ENCODE measurements at places on chromosomes 7 and 10.

GRCh38 chr7:127900732-127901685 is 130.2 kb downstream of the LRRC4 start:
- no peak for DNase-seq

- no peak for DNase-seq
Measured at GRCh38 chr10:91590142-91590903, 42.5 kb downstream of the PPP1R3C start.

DNA sequence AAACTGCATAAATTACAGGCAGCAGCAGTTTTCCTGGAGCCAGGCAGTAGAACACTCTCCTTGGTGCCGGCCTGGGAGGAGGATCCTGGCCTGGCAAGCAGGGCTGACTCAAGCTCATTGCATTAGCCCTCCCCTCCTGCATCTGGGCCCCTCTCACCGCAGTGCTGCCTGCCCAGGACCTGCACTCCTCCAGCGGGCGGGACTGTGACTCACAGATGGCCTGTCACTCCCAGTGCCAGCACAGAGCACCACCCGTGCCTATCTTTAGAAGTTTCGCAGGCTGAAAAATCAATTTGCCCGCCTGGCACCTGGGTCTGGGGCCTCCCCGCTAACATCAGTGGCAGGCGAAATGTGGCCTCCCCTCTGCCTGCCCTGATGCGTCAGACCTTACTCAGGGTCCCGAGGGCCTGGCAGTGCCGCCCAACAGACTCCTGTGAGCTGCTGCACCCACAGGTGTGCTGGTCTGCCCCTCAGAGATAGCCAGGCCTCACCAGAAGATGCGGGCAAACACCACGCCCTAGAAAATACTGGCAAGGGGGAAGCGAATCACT is 123.8 kb downstream of the KCNMA1 start:
- peak; percentile 68 for DNase-seq

GRCh38 chr7:115721293-115722217 is 309.0 kb downstream of the TFEC start:
- no peak for DNase-seq

DNA sequence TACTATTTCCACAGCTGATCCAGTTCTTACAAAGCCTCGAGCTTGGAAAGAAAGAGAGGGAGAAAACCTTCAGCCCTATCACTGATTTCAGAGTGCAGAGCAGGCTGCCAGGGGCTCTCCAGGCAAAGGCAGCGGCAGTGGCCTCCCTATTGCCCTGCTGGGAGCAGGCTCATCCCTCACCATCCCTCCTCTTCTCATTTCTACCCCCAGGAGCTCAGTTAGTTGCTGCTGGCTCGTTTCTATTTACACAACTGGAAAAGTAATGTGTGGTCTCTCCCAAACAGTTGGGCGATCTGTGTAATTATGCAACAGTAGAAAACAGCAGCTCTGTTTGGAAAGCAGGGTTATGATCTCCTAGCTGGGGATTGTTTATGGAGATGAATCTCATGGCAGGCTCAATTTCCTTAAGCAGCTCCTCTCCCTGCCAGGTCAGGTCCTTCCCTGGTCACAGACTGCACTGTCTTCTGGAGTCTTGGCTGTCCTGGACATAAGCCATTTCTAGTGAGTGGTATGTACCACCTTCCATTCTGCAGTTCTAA is 28.7 kb upstream of the TNS3 start:
- DNase-seq = no peak

DNA sequence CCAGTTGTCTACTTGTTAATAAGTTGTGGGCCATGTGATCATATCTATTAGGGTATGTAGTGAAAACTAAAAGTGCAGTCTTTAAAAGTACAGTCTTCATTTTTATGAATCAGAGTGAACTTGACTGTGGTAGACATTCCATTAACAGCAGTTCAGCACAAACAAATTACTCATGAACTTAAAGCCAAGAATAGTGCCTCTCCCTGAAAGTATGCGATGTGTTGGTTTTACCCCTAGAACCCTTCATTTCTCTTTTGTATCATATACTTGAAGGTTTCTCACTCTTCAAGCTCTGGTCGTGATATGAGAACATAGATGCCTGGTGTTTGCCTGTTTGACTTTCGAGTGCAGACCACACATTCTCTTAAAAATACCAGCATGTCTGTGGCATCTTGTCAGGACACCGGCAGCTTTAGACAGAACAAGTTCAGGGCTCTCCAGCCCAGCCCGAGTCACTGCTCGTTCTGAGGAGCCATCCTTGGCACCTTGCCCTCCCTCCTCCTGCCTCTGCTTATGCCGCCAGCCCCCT is 159.3 kb downstream of the LCOR start:
- DNase-seq = no peak

GRCh38 chr10:58734116-58734515 is 221.4 kb downstream of the BICC1 start:
- no peak for DNase-seq

GRCh38 chr10:28375399-28376354 is 72.8 kb upstream of the MPP7 start:
- DNase-seq = no peak

- DNase-seq = no peak
Measured at GRCh38 chr7:107100824-107101223, 56.3 kb downstream of the PRKAR2B start.

DNA sequence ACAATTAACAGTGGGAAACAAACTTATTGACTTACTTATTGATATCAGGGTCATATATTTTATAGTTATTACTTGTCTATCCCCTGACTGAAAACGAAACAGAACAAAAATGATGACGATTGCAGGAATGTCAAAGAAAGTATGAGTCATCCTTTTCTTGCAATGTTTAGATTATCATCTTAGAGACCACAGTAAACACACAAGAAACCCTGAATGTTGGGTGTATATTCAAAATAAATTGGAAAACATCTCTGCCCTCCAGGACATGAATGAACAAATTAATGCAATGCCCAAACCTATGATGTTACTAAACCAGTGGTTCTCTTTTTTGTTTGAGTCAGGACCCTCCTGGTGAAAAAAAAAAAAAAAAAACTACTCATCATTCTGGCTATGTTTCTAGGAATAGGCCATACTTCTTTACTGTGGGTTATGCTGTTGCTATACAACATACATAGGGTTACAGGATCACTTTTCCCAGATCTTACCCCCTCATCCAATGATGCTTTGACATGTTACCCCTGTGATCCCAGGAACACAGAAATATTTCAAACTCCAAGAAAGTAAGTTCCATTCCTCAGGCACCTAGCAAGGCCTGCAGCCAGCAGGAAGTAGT is 623.4 kb upstream of the IGFBP3 start:
- DNase-seq = no peak

GRCh38 chr10:10213237-10213636 is 804.4 kb upstream of the CELF2 start:
- DNase-seq = no peak

DNA sequence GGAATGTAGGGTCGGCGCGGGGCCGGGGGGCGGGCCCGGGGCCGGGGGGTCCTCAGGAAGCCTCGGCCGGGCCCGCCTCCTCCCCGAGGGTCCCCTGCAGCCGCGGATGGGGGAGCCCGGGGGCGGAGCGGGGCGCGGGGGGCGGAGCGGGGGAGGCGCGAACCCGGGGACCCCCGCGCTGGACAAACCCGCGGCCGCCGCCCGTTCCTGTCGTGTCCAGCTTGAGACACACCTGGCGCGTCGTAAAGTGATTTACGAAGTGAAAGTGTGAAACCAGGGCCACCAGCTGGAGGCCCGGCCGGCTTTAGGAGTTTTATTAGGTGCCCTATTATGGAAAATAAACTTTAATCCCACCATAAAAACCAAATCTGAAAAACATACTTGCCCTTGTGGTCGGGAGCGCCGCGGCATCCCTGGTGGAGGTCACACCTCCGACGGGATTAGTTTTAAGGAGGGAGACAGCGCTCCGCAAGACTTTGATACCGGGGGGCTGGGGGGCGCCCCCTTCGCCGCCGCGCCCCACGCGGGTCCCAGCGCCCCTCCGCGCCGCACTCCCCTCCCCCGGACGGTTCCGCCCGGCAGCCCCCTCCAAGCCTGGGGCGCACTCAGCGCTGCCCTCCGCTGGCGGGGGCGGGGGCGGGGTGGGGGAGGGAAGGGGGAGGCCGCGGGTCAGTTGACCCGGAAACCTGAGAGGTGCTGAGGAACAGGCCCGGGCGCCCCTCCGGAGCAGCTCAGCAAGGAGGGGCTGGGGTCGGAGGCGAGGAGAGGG is 10.3 kb downstream of the MNX1 start:
- DNase-seq = no peak

DNA sequence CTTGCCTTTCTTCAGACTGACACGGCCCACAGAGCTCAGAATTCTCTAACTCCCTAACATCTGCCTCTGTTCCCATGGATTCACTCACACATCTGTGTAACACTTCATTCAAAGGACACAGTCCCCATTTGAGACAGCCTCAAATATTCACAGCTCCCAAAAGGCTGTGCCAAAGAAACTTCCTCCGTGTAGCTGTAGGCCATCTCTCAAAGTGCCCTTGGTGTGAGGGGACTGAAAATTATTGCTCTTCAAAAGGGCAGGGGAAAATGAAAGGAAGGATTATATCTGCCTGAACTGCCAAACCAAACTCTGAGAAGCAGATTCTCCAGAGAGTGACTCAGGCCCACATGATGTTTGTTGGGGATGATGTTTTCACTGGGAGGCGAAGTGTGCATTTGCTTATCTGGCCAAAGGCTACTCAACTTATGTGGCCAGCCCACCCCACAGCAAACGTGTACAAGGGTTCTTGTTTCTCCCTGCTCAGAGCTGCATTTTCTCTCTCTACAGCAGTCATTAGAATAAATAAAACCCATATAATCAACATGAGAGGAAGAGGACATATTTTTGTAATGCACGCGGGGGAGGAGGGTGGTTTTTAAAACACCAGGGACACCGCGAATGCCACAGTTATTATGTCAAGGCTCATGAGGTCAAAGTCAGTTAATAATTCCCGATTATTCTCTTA is 302.4 kb upstream of the NFE2L3 start:
- DNase-seq = no peak

GRCh38 chr7:106125417-106125816 is 13.3 kb upstream of the SYPL1 start:
- no peak for DNase-seq

DNA sequence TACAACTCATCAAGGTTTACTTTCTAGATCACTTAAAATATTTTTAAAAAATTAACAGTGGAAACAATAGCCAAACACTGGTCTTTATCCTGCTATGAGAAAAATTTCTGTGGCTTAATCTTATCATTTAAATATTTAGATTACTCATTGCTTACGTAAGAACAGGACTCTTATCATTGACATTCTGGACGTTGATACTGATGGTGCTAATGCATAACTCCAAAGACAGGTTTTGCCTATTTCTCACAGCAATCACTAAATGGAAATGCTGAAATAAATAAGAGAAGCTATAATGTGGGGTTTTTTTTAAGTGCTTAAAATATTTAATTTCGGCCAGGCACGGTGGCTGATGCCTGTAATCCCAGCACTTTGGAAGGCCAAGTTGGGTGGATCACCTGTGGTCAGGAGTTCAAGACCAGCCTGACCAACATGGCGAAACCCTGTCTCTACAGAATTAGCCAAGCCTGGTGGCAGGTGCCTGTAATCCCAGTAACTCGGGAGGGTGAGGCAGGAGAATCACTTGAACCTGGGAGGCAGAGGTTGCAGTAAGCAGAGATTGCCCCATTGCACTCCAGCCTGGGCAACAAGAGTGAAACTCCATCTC is 195.0 kb downstream of the HGF start:
- DNase-seq = no peak

DNA sequence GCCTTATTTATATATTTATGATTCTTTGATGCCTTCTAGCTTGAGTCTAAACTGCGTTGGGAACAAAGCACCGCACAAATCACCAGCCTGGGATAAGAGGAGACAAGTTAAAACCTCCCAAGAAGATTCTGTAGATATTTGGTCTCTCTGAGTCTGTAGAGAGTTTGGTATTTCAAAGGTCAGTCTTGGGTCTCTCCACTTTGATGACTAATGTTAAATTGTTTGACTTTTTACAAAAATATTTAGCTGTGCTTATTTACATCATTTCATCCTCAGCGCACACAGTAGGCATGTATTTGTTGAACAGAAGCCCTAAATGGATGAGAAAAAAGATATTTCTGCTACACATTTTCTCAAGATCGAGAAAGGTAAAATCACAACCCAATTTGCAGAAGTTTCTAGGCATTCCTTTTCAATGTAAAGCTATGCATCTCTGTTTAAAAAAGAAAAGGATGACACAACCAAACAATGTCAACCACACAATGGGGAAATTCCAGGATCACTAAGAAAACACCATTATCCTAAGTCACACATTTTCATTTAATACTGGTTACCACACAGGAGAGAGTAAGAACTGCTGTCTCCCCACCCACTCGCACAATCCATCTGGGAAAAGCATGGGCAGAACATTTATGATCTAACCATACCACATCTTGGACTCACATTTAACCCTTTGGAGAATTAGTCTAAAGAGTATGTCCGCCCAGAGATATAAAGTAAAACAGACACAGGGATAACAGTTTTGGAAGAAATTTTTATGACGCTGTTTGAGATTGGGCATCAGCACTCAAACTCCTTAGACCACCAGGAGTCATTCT is 4.4 kb downstream of the CDK6 start:
- DNase-seq = peak; percentile 40

GRCh38 chr7:134548877-134549276 is at the start of gene AKR1B15:
TSS of gene AKR1B15 (plus strand) at chr7:134549110. CDS start at chr7:134564620, 15,510 bp downstream.
- DNase-seq = no peak

DNA sequence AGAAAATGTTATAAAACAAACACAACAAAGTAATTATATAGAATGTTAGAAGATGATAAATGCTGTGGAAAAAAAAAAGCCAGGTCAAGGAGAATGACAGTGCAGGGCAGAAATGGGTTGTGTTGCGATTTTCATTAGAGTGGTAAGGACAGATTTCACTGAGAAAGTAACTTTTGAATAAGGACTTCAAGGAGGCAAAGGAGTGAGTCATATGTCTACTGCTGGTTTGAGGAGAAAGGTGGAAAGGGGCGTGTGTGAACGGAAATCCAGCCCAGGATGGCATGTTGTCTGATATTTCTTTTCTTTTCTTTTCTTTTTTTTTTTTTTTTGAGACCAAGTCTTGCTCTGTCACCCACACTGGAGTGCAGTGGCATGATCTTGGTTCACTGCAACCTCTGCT is 12.3 kb upstream of the DLD start:
- DNase-seq = no peak

- DNase-seq = no peak
Measured at GRCh38 chr10:133161486-133162109, 1.6 kb downstream of the KNDC1 start.

- DNase-seq = no peak
Measured at GRCh38 chr7:42662862-42663261, 249.0 kb downstream of the C7orf25 start.

- DNase-seq = no peak
Measured at GRCh38 chr10:126593968-126594701, 76.4 kb downstream of the C10orf90 start.

- peak; percentile 1 for DNase-seq
Measured at GRCh38 chr10:28530751-28531150, 2.2 kb upstream of the WAC start.

All from SK-N-DZ (cell line).